ENCODE measurements at places on chromosomes 2 and 18.

DNA sequence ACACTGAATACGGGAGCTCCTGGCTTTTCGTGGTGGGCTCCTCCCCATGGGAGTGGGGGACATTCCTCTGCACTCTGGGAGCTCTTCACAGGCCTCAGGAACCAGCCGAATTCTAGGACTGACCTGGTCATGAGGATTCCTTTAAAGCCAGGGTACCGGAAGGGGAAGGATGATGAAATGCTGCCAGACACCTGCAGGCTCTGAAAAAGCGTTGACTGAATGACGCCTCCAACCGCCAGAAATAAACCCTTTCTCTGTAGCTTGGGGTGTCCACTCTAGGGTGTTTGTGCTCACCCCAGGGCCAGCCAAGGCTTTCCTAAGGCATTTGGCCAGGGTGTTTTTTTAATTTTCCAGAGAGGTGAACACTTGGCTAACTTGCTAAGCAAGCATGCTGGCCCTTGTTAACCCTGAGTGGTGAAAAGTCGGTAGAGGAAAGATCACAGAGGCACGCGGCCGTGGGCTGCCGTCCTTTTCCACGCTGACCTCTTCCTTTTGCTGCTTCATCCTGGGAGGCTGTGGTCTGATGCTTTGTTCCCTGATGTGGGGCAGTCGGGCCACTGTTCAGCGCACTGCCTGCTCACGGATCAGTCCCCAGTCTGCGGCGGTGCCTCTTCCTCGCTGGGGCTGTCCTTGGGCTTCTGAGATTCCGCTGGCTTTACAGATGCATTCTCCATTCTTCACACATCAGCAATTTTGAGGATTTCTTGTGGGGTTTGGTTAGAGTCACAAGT lies 32.0 kb downstream of the IMPA2 start:
- DNase-seq: no peak

GRCh38 chr2:180050246-180050645 lies 43.1 kb upstream of the CWC22 start:
- no peak for DNase-seq

GRCh38 chr2:37796481-37796880 lies 125.0 kb upstream of the CDC42EP3 start:
- no peak for DNase-seq

DNA sequence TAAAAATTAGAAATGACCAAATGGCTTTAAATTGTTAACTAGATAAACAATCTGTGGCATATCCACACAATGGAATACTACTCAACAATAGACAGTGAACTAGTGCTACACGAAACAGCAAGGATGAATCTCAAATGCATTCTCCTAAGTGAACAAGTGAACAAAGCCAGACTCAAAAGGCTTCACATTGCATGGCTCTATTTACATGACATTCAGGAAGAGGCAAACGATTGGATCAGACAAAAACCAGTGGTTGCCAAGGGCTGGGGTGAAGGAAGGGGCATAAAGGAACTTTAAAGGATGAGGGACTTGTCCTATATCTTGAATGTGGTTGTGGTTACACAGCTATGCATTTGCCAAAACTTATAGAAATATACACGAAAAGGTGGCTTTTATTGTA lies 184.3 kb downstream of the RPIA start:
- DNase-seq: no peak

DNA sequence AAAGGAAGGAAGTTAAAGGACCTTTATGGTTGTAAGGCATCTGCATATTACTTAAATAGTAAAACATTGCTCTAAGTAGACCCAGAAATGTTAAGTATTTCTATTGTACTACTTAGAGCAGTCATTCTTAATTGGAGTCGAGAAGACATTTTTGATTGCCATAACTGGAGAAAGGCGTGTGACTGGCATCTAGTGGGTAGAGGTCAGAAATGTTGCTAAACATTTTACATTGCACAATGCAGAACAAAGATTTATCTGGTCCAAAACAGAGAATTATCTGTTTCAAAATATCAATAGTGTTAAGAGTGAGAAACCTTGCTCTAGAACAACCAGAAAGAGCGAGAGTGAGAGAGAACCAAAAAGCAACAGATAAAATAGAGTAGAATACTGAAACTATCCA lies 23.3 kb upstream of the ROCK1 start:
- no peak for DNase-seq

DNA sequence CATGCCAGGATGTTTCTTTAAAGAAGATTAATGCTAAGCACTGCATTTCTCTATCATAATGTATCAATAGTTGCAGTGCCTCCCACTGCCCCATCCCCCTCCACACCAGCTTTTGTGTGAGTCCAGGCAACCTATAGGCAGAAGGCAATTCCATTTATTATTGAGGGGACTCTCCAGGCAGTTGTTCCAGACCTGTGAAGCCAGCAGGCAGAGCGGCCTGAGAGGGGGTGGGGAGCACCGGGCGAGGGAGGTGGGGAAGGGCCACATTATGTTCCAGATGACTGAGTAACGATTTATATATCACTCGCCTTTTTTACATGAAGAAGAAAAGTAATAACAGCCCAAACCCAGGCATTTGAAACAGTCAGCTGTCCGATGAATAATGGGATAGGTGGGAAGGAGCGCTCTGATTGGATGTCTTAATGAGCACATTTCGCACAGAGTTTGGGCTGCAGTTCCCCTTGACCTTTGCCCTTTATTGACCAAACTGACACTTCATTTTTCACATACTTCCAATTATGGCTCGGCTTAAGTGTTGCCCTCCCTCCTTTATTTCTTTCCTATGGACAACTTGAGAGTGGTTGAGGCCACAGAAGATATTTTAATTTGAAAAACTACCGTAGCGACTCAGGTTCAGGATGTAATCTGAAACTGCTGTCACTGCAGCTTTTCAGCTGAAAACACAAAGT lies 34.4 kb downstream of the MEIS1 start:
- DNase-seq: no peak
